Smooth muscle cell of the pulmonary artery (primary cell): ENCODE measurements at places on chromosomes 2 and 18. TPM values are rescaled to one million over a fixed set of nuclear protein-coding genes. Genes with fewer than 3 reads are reported as not detected.

Gene CD28
- not detected in 2 replicates for total RNA-seq

Gene DYNC2LI1
- 17.6 and 25.8 TPM in 2 replicates for total RNA-seq

Gene DSG4
- not detected in 2 replicates for total RNA-seq

Gene C2orf66
- total RNA-seq: 0.20 and 0.59 TPM in 2 replicates

Gene MSTN
- total RNA-seq: 0.10 and 0.13 TPM in 2 replicates

Gene SLC14A1
- 167 and 254 TPM in 2 replicates for total RNA-seq

Gene COL4A4
- 5.3 and 7.7 TPM in 2 replicates for total RNA-seq

Gene CHRNG
- total RNA-seq: not detected in 2 replicates

Gene MBOAT2
- 51.4 and 53.8 TPM in 2 replicates for total RNA-seq

Gene IL1RL1
- 4.3 and 40.2 TPM in 2 replicates for total RNA-seq

Gene ASAP2
- total RNA-seq: 63.4 and 72.9 TPM in 2 replicates

Gene PKP4
- total RNA-seq: 34.3 and 34.7 TPM in 2 replicates

Gene CLEC4F
- not detected in 2 replicates for total RNA-seq

Gene GALR1
- total RNA-seq: not detected in 2 replicates

Gene WDR12
- 18.2 and 22.4 TPM in 2 replicates for total RNA-seq

Gene EFHD1
- 2.7 and 3.9 TPM in 2 replicates for total RNA-seq

Gene DHRS9
- total RNA-seq: 0.98 and 2.7 TPM in 2 replicates

Gene RAX
- total RNA-seq: not detected in 2 replicates

Gene NTSR2
- not detected in 2 replicates for total RNA-seq

Gene PLGLB1
- total RNA-seq: 0.33 and 0.40 TPM in 2 replicates

Gene SLC9A4
- 0.03 TPM in 1 of 2 replicates, not detected in the other for total RNA-seq

Gene TMEM163
- total RNA-seq: 0.13 and 0.76 TPM in 2 replicates

Gene PGAP1
- total RNA-seq: 12.4 and 14.0 TPM in 2 replicates

Gene NAT8
- not detected in 2 replicates for total RNA-seq

Gene GAL3ST2
- 0.33 and 0.46 TPM in 2 replicates for total RNA-seq
